ENCODE measurements at places on chromosomes 12 and 14.
A peak's percentile ranks its signal among the peaks of the same experiment; 100 is the strongest.

DNA sequence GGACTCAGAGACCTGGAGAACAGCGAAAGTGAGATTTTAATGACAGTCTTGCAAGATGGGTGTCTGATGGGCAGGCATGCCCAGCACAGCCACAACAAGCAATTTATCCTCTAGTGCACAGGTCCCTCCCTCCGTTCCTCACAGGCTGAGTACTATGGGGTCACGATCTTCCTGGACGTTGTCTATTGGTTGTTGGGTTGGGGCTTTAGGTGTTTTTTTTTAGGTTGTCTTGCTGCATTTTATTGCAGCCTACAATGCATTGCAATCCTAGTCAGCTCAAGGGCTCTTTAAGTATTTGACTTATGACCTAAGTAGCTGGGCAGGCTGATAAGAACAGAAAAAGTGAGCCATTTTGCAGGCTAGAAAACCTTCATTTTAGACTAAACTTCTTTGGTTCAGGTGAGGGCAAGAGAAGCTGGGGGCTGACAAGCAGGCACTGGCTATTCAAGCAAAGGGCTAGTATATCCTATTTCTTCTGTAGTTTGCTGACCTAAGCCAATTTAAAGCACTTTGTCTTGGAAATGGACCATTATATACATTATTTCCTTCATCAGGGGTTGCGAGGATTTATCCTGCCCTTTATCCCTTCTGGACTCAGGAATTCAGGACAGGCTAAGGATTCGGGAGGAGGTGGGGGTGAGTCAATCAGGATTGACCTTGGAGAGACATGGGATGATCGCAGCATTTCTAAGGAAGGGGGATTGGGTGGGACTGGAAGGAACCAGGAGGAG lies 6.0 kb downstream of the KRT7 start:
- no peak for DNase-seq
- no peak overlapping the region for H3K27ac ChIP-seq
- H3K27me3 ChIP-seq = no peaks in the 10 kb centered on the region
- no peaks in the 10 kb centered on the region for H3K4me1 ChIP-seq
- H3K4me3 ChIP-seq = no peak overlapping the region

DNA sequence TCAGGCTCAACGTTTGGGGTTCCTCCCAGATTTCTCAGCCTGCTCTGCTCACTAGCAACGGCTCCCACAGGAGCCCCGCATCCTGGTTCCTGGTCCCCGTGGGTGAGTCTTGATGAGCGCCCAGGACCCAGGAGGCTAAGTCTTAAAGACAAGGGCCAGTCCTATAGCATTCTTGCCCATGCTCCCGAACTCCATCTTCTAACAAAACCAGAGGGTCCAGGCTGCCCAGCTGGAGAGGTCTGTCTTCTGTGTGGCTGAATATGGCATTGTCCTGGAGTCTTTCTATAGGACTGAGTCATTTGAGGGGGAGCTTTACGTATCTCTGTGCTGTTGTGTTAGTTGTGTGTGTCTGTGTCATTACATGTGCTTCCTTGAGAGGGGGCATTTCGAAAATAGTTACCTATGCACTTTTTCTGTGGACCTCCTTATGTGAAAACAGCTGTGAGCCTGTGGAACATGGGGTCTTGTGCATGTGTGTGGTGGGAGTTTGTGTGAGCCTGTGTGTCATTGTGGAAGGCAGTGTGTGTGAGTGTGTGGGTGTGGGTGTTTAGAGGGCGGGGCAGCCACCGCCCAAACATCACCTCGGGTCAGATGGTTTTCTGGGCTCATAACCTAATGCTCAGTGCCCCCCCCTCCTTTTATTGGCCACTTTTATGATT lies 9.1 kb upstream of the TBX5 start:
- no peak overlapping the region for H3K27ac ChIP-seq
- H3K27me3 ChIP-seq = no peaks in the 10 kb centered on the region
- no peaks in the 10 kb centered on the region for H3K4me1 ChIP-seq
- DNase-seq = no peak

GRCh38 chr14:97264516-97265230 lies 467.5 kb downstream of the VRK1 start:
- H3K27ac ChIP-seq = no peak overlapping the region
- H3K4me1 ChIP-seq = no peaks in the 10 kb centered on the region
- H3K4me3 ChIP-seq = no peak overlapping the region
- no peaks in the 10 kb centered on the region for H3K27me3 ChIP-seq

- H3K4me1 ChIP-seq = no peaks in the 10 kb centered on the region
- H3K4me3 ChIP-seq = no peak overlapping the region
- no peaks in the 10 kb centered on the region for H3K36me3 ChIP-seq
- H3K27me3 ChIP-seq = no peaks in the 10 kb centered on the region
- no peak for DNase-seq
- H3K27ac ChIP-seq = no peak overlapping the region
Measured at GRCh38 chr12:76457010-76457409, 102.6 kb downstream of the OSBPL8 start.

DNA sequence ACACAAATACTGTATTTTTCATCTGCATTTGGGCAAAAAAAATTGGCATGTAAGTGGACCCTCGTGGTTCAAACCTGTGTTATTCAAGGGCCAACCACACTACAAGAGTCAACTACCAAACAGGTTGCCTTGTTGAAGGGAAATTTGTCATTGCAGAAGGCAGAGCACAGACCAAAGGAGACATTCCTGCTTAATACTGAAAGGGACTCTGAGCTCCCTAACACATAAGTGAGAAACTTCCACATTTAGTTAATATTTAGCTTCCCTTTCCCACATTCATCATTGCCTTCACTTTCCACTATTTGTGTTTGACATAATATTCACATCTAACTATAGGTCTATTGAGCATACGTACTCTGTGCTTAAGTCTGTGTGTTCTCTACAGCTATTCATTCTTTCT lies 266.9 kb downstream of the KCNH5 start:
- no peaks in the 10 kb centered on the region for H3K36me3 ChIP-seq
- H3K27me3 ChIP-seq = no peaks in the 10 kb centered on the region
- no peak for DNase-seq
- no peak overlapping the region for H3K27ac ChIP-seq

DNA sequence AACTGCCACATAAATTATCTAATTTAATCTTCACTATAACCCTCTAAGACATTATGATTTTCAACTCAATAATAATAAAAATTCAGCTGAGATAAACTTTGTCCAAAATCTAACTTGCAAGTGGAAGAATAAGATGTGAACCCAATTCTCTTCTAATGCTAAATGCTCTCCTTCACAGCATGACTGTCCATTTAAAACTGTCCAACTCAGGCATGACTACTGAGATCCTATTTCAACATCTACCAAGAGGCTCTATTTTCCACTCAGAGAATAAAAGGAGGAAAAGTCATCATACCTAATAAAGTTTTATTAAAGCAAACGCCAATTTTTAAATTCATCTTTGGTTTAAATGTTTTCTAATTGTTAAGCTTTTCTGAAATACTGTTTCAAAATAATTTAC lies 183.6 kb downstream of the MED13L start:
- no peaks in the 10 kb centered on the region for H3K27me3 ChIP-seq
- H3K27ac ChIP-seq = no peak overlapping the region
- H3K36me3 ChIP-seq = no peaks in the 10 kb centered on the region
- no peak overlapping the region for H3K4me3 ChIP-seq
- no peak for DNase-seq

DNA sequence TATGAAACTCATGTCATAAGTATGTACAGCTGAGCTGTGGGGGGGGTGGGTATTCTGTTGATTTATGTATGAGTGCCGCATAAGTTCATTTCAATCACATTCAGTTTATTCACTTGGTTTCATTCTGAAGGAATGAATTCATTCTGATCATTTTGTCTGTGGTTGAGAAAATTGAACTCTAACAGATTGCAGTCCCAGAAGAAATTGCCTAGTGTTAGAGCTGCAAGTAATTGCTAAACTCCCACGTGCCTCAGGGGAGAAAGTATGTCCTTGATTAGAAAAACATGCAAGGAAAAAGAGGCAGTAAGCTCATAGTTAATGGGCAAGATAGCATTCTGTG lies 442.4 kb upstream of the MGAT4C start:
- H3K27me3 ChIP-seq = no peaks in the 10 kb centered on the region
- H3K4me3 ChIP-seq = no peak overlapping the region
- no peak overlapping the region for H3K27ac ChIP-seq
- no peaks in the 10 kb centered on the region for H3K4me1 ChIP-seq
- DNase-seq = no peak

DNA sequence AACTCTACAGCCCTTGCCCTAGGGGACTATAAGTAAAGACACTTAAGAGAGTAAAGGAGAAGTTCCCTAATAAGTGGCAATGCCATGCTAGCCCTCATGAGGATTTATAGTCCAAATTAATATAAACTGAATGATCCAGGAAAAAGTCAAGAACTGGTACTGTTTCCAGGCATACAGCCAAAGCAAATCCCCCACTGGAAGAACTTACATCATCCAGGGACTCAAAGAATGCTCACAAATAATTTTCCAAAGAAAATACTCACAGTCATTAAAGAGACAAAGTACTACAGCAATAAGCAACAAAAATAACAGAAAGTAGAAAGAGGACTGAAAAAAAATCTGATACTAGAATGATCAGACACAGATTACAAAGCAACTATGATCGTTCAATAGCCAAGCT lies 79.7 kb upstream of the RAP1B start:
- no peak for DNase-seq
- H3K27me3 ChIP-seq = no peaks in the 10 kb centered on the region
- no peak overlapping the region for H3K4me3 ChIP-seq
- no peak overlapping the region for H3K27ac ChIP-seq
- no peaks in the 10 kb centered on the region for H3K36me3 ChIP-seq
- no peaks in the 10 kb centered on the region for H3K4me1 ChIP-seq

DNA sequence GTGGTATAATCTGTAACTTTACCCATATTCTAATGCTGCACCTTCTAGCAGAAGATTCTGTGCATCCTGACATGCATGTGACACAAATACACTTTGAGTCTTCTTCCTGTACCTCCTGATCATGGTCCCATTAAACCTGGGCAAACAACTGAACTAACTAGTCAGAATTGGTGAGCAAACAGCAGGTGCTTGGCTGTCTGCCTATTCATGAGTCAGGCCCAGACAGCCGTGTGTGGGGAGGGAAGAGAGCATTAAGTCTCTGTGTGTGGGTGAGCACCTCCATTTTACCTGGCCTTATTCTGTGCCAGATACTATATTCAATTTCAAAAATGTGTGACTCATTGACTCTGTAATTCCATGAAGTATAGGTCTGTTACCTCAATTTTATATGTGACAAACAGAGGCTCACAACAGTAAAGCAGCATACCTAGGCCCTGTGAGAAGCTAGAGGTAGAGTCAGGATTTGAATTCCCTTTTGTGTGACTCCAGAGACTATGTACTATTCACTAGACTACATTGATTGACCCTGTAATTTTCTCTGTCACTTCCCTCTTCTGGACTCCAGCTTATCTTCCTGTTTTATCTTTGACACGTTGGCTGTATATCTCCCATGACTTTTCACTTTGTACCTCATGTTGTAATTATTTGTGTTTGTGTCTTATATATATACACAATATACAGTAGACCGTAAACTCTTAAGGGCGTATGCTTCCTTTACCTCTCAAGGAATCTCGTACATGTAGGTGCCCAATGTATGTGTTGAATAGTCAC lies 32.2 kb downstream of the SUSD6 start:
- no peak overlapping the region for H3K4me3 ChIP-seq
- no peaks in the 10 kb centered on the region for H3K36me3 ChIP-seq
- no peak overlapping the region for H3K27ac ChIP-seq
- peaks cover 18% of the 10 kb centered on the region for H3K4me1 ChIP-seq
- H3K27me3 ChIP-seq = no peaks in the 10 kb centered on the region

DNA sequence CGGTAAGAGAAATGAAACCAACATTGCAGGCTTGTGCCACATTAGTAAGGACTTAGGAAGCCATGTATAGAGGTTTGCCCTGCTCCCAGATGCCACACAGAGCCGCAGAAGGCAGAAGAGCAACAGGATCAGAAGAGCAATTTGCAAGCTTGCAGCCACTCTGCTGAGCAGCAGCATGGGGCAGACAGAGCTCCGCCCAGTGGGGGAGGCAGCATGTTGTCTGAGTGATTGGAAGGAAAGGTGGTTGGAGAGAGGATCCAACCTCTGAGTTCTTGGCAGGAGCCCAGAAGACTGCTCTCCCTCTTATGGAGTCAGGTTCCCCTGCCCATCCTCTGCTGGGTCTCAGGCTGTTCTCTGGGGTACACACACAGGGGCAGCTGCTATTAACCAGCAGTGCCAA lies 2.3 kb upstream of the KRT6A start:
- no peaks in the 10 kb centered on the region for H3K27me3 ChIP-seq
- no peak overlapping the region for H3K4me3 ChIP-seq
- H3K27ac ChIP-seq = no peak overlapping the region

DNA sequence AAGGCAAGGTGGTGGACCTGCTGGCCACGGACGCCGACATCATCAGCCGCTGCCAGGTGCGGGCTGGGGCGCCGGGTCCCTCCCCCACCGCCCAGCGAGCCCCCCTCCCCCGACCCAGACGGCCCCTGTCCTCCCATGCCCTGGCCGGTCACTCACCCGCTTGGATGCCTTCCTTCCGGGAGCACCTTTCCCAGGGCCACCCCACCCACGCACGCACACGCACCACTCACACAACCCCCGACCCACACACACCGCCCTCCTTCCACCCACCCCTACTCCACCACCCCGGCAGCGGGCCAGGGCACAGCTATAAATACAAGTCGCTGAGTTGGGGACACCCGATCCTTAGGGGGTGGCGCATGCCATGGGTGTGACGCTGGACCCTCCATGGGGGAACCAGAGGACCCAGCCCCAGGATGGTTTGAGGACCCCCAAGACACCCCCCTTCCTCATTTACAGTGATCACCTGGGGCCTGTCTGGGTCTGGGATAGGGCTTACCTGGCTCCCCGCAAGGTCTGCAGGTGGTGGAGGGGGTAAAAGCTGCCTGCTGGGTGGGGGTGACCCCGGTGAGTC lies 465 bp downstream of the ADSS1 start:
- no peaks in the 10 kb centered on the region for H3K27me3 ChIP-seq
- peak overlapping the region; percentile 67 for H3K4me3 ChIP-seq
- H3K36me3 ChIP-seq = no peaks in the 10 kb centered on the region
- peaks cover 10% of the 10 kb centered on the region for H3K4me1 ChIP-seq

- H3K36me3 ChIP-seq = no peaks in the 10 kb centered on the region
- H3K27ac ChIP-seq = peak overlapping the region; percentile 91
- no peaks in the 10 kb centered on the region for H3K27me3 ChIP-seq
- H3K4me3 ChIP-seq = peak overlapping the region; percentile 87
- DNase-seq = peak; percentile 70
- H3K4me1 ChIP-seq = peaks cover 7% of the 10 kb centered on the region
Measured at GRCh38 chr12:6828781-6829535, 751 bp downstream of the P3H3 start.

- no peak overlapping the region for H3K27ac ChIP-seq
- no peaks in the 10 kb centered on the region for H3K36me3 ChIP-seq
- no peak overlapping the region for H3K4me3 ChIP-seq
- no peak for DNase-seq
Measured at GRCh38 chr12:90910958-90911357, 44.0 kb downstream of the CCER1 start.

All from testis (tissue), 5 donors.